ENCODE measurements at places on chromosomes 5 and 9. TPM values are rescaled to one million over a fixed set of nuclear protein-coding genes. Genes with fewer than 3 reads are reported as not detected.
A peak's percentile ranks its signal among the peaks of the same experiment; 100 is the strongest.

DNA sequence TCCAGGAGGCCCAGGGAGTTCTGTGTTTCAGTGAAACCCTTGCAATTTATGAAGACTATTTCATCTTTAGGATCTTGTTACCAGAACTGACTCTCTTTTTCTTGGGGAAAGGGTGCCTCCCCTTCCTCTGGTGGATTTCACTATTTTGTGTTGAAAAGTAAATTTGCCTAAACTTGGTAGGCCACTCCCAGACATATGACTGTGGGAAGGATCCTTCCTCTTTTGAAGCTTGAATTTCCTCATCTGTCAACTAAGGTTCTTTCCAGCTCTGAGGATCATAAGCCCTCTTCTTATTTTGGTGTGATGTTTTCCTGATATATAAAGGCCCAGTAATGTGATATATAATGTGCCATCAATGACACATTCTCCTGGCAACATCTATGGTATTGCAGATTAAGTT lies 59.1 kb upstream of the ZFAND5 start:
- no peak for DNase-seq

GRCh38 chr5:88872971-88873370 lies 10.0 kb downstream of the MEF2C start:
- DNase-seq, result no peak

DNA sequence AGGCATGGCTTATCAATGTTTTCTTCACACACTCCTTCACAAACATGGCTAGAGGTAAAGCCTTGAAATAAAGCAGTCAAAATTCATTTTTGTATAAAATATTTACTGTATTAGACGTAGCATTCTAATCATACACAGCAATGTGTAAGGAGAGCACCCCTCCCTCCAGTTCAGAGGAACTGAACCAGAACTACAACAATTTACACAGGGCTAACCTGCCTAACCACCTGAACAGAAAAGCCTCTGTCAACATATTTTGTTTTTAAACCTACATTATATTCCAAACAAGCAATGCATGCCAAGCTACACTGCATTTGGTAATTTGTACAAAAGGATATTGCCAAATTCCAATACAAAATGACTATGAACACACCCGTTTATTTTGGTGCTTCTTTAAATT lies 41.6 kb downstream of the MLLT3 start:
- no peak for DNase-seq

DNA sequence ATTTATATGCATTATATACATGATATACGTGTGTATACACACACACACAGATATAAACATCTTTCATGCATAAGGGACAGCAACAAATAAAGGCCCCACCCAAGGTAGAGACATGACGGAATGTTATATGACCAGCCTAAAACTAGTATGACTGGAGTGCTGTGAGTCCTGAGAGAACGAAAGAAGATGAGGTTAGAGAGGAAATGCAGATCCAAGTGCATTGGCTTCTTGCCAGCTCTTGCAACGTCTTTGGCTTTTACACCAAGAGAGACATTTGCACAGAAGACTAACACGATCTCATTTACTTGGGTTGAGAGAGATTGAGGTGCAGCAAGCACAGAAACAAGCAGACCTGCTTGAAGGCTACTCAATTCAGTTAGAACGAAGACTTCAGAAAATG lies 23.0 kb downstream of the CDH10 start:
- DNase-seq, result no peak

GRCh38 chr5:68834491-68834981 lies 259.3 kb upstream of the SLC30A5 start:
- no peak for DNase-seq

DNA sequence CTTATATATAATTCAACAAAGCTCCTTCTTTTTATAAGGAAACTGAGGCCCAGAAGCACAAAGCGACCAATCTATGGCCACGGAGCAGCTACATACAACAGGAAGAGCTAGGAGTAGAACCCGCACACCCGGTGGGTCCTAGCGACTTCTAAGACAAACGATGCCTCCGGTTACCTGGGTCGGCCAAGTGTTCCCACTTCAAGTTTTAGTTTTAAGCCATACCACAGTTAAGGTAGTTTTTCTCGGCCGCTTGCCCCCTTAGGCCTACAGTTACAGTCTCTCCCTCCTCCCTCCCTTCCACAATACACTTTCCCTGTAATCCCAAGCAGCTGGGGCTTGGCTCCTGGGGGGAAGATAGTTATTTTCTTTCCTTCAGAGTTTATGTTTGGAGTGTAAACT lies 533 bp downstream of the SREK1IP1 start:
- DNase-seq, result peak; percentile 18

DNA sequence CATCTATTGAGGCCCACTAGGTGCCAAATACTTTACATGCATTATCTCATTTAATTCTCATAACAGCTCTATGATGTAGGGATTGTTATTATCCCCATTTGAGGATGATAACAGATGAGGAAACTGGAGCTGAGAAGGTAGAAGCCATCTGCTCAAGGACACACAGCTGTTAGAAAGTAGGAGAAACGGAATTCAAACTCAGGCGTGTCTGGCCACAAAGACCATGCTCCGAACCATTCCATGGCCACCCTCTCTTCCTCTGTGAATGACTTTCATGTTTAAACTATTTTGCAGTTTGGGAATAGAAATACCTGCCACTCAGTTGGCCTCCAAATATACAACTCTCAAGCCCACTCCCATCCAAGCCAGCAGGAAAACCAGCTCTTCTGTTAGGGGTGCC lies 87.6 kb upstream of the ANKRD55 start:
- no peak for DNase-seq

The PCDHGA8 gene
- 2.2 TPM for total RNA-seq

All from IMR-90 (cell line).